ENCODE measurements at places on chromosomes 2 and 18.
A peak's percentile ranks its signal among the peaks of the same experiment; 100 is the strongest.

GRCh38 chr2:18132697-18133096, 254.2 kb downstream of the KCNS3 start:
- DNase-seq, result no peak
- H3K4me1 ChIP-seq, result no peaks in the 10 kb centered on the region
- H3K36me3 ChIP-seq, result no peaks in the 10 kb centered on the region
- no peak overlapping the region for H3K27ac ChIP-seq

DNA sequence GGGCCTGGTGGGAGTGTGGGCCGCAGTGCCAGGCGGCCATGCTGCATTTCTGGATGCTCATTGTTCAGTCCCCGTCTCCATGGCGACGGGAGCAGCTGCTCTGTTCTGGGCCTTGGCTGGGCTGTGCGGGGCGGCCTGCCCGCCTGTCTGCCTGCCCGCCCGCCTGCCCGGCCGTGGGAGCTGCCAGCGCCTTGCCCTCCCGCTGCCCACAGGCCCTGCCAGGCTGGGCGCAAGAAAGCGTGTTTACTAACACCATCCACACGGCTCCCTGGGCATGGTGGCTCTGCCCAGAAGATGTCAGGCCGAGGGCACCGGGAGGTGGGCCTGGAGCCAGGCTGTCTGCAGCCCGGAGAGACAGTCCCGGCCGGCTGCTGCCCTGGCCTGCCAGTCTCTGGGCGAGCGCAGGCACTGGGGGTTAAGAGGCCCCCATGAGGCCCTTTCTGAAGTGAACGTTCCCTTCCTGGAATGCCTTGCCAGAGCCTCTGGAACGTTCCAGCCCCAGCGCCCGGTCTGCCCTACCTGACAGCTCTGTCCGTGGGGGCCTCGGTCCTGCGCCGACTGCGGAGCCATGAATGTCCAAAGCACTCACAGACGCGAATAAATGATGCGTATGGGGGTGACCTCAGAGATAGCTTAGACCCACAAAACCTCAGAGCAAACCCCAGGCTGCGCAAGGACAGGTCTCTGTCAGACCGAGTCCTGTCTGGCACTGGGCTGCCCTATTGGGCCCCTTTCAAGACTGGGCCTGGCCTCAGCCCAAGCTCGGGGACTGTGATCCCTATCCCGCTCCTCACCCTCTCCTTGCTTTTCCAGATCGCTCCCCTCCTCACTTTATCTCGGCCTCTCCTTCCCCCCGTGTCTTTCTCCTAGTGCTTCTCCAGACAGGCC, 44.3 kb downstream of the MYCN start:
- no peak overlapping the region for H3K4me3 ChIP-seq
- H3K36me3 ChIP-seq, result no peaks in the 10 kb centered on the region
- DNase-seq, result no peak

- peaks cover 52% of the 10 kb centered on the region for H3K27me3 ChIP-seq
- no peak for DNase-seq
- peaks cover 34% of the 10 kb centered on the region for H3K4me1 ChIP-seq
- H3K4me3 ChIP-seq, result no peak overlapping the region
- no peak overlapping the region for H3K27ac ChIP-seq
Observed at GRCh38 chr2:170812710-170813600, 3.7 kb upstream of the GAD1 start.

- H3K4me3 ChIP-seq, result no peak overlapping the region
- no peak overlapping the region for H3K27ac ChIP-seq
- H3K36me3 ChIP-seq, result no peaks in the 10 kb centered on the region
- no peaks in the 10 kb centered on the region for H3K27me3 ChIP-seq
Observed at GRCh38 chr2:148221926-148222325, 201.0 kb downstream of the MBD5 start.

GRCh38 chr2:78304678-78305077, 720.8 kb upstream of the REG3G start:
- H3K4me3 ChIP-seq, result no peak overlapping the region
- H3K27ac ChIP-seq, result no peak overlapping the region
- DNase-seq, result no peak

- no peaks in the 10 kb centered on the region for H3K36me3 ChIP-seq
- DNase-seq, result no peak
- no peaks in the 10 kb centered on the region for H3K27me3 ChIP-seq
- peaks cover 52% of the 10 kb centered on the region for H3K4me1 ChIP-seq
Observed at GRCh38 chr2:221529943-221530652, 42.0 kb downstream of the EPHA4 start.

GRCh38 chr2:72780477-72780876, 45.4 kb downstream of the EXOC6B start:
- no peak overlapping the region for H3K4me3 ChIP-seq
- DNase-seq, result no peak
- peaks cover 17% of the 10 kb centered on the region for H3K4me1 ChIP-seq
- peaks cover 9% of the 10 kb centered on the region for H3K36me3 ChIP-seq

- H3K4me1 ChIP-seq, result no peaks in the 10 kb centered on the region
- no peak overlapping the region for H3K27ac ChIP-seq
- H3K27me3 ChIP-seq, result no peaks in the 10 kb centered on the region
- H3K36me3 ChIP-seq, result peaks cover 25% of the 10 kb centered on the region
- DNase-seq, result no peak
Observed at GRCh38 chr2:240500561-240501423, 57.0 kb downstream of the ANKMY1 start.

DNA sequence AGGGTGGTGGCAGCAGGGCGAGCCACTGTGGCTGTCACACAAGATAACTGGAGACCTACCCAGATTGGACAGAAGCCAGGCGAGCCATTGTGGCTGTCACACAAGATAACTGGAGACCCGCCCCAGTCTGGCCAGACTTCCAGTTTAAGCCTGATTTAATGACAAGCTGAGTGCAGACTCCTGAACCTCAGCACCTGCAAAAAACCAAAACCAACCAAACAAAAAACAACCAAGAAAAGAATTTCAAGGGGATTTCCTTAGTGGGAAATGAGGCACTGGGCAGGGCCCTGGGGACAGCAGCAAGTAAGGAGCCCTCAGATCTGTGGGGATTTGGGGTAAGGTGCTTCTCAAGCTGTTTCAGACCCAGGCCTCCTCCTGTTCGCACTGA, 95.2 kb upstream of the BOD1L2 start:
- no peak overlapping the region for H3K4me3 ChIP-seq
- no peaks in the 10 kb centered on the region for H3K4me1 ChIP-seq
- H3K27me3 ChIP-seq, result no peaks in the 10 kb centered on the region
- no peak overlapping the region for H3K27ac ChIP-seq
- DNase-seq, result no peak
- H3K36me3 ChIP-seq, result no peaks in the 10 kb centered on the region

DNA sequence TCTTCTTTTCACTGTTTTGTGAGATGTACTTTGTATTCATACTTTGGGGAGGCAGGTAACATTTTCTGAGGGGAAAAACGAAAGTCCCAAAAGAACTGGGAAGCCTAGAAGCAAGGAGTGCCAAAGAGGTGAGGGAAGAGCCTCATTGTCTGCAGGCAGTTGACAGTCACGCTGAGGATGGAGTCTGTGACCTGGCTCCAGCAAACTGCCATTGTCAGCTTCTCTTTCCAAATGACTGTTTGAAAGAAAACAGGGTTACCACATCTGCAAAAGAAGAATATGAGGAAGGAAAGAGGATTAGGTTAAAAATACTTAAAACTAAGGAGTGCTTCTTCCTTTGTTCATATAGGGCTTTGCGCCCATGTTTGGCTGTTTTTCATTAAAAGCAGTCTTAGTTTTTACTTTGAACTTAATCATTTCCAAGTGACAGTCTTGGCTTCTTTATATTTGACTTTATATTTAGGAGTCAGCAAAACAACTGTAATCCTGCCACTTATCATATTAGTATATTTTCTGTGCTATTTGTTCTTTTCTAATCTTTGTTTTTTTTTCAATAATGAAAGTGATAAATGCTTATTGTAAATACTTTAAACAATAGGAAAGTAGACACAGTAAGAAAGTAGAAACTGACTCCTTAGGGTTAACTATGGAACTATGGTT, 35.0 kb downstream of the CERS6 start:
- no peak for DNase-seq
- H3K27me3 ChIP-seq, result no peaks in the 10 kb centered on the region
- peaks cover 21% of the 10 kb centered on the region for H3K4me1 ChIP-seq

DNA sequence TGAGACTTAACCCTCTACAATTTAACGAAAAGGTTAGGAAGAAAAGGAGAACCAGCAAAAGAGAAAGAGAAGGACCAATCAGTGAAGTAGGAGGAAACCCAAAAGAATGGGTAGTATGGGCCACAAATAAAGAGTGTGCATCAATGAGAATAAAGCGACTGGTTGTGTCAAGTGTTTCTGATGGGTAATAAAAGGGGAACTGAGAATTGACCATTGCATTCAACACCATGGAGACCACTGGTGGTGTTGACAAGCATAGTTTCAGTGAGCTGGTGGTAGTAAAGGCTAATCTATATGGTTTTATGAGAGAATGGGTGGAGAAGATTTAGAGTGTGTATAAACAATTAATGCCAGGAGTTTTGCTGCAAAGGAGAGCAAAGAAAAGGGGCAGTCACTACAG, 75.4 kb downstream of the CSRNP3 start:
- no peaks in the 10 kb centered on the region for H3K36me3 ChIP-seq
- H3K27ac ChIP-seq, result no peak overlapping the region
- no peaks in the 10 kb centered on the region for H3K4me1 ChIP-seq

GRCh38 chr18:12645254-12645653, 12.7 kb downstream of the SPIRE1 start:
- no peak overlapping the region for H3K4me3 ChIP-seq
- peak overlapping the region; percentile 32 for H3K27ac ChIP-seq
- no peaks in the 10 kb centered on the region for H3K27me3 ChIP-seq
- DNase-seq, result no peak
- H3K4me1 ChIP-seq, result peaks cover 21% of the 10 kb centered on the region

DNA sequence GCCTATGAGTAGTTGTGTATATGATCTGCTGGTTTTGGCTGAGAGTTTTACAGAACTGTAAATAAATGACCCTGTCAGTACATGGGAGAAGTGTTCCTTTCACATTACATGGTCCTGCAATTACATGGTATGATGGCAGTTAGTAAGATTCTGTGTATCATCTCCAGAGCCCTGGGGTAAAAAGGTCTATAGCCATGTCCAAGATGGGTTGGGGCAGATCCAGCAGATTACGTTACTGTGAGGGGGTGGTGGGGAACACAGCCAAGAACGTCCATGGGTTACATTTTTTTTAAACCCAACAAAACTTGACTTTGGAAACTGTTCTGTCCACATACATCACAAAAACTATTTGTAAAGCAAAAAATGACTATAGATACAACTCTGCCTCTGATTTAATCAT, 64.2 kb upstream of the LMAN1 start:
- peaks cover 7% of the 10 kb centered on the region for H3K4me1 ChIP-seq
- peaks cover 6% of the 10 kb centered on the region for H3K27me3 ChIP-seq
- no peak overlapping the region for H3K4me3 ChIP-seq
- no peak overlapping the region for H3K27ac ChIP-seq

- H3K4me3 ChIP-seq, result no peak overlapping the region
- no peak for DNase-seq
- H3K36me3 ChIP-seq, result peaks cover 53% of the 10 kb centered on the region
- no peaks in the 10 kb centered on the region for H3K4me1 ChIP-seq
- H3K27me3 ChIP-seq, result no peaks in the 10 kb centered on the region
Observed at GRCh38 chr2:24708537-24709152, 84.5 kb downstream of the PTRHD1 start.

DNA sequence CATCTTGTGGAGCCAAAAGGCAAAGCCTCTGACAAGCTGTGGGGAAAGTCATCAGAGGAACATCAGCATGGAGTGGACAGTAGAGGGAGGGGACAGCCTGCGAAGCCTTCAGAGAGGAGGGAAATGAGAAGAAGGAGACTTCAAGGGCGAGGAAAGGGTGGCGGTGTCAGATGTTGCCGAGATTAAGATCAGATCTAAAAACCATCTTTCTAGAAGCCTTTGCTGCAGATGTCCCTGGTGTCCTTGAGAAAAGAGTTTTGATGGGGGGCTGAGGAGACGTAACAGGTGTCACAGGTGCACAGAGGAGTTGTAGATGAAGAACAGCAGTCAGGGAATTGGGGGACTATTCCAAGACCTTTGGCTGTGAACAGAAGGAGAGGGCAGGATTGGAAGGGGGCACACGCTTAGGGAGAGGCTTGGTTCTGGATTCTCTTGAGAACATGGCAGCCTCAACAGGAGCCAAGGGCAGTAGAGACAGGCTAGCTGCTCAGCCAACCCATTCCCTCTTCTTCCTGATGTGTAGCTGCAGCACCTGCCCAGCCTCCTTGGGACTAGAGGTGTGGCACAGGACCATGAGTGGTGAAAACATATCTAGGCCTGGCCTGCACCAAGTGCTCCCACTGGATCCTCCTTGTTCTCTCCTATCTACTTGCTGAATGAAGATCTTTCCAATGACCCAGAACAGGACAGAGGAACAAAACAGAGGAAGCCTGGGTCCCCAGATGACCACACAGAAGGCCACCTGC, 22.7 kb upstream of the NCL start:
- no peak overlapping the region for H3K27ac ChIP-seq
- no peaks in the 10 kb centered on the region for H3K27me3 ChIP-seq
- no peak for DNase-seq

GRCh38 chr2:174597345-174598047, at the start of gene WIPF1:
Gene WIPF1 (minus strand): TSS chr2:174597804. CDS start chr2:174585573, 12,231 bp downstream.
- peak within 1 kb of the TSS; percentile 27 for H3K4me3 ChIP-seq
- H3K27ac ChIP-seq, result peak within 1 kb of the TSS; percentile 72
- DNase-seq, result no peak
- no peaks in the 10 kb centered on the region for H3K36me3 ChIP-seq
- H3K4me1 ChIP-seq, result peaks cover 14% of the 10 kb centered on the region

DNA sequence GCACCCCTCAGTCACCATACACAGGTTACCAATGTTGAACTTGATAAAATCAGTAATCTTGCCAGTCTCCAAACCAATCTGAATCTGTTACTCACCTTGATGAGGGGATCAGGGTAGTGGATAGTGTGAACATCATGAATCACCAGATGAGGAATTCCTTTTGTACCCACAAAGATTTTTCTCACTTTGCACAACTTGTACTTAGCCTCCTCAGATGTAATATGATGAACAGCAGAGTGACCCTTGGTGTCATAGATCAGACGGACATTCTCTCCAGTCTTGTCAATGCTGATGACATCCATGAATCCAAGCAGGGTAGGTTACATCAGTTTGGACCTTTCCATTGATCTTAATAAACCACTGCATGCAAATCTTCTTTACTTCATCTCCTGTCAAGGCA, 54.7 kb downstream of the MDH1 start:
- DNase-seq, result no peak
- H3K27ac ChIP-seq, result no peak overlapping the region
- H3K4me3 ChIP-seq, result no peak overlapping the region
- no peaks in the 10 kb centered on the region for H3K27me3 ChIP-seq

GRCh38 chr2:208594642-208595385, 188.2 kb downstream of the PTH2R start:
- H3K4me1 ChIP-seq, result no peaks in the 10 kb centered on the region
- H3K27ac ChIP-seq, result no peak overlapping the region
- H3K27me3 ChIP-seq, result no peaks in the 10 kb centered on the region
- H3K4me3 ChIP-seq, result no peak overlapping the region

Data from suprapubic skin (tissue), 4 donors.